ENCODE measurements at places on chromosomes 4 and X.

GRCh38 chr4:86272669-86273068, 87.2 kb downstream of the MAPK10 start:
- no peak for DNase-seq

- DNase-seq, result no peak
Measured at GRCh38 chr4:110653321-110654253, 30.7 kb upstream of the PITX2 start.

DNA sequence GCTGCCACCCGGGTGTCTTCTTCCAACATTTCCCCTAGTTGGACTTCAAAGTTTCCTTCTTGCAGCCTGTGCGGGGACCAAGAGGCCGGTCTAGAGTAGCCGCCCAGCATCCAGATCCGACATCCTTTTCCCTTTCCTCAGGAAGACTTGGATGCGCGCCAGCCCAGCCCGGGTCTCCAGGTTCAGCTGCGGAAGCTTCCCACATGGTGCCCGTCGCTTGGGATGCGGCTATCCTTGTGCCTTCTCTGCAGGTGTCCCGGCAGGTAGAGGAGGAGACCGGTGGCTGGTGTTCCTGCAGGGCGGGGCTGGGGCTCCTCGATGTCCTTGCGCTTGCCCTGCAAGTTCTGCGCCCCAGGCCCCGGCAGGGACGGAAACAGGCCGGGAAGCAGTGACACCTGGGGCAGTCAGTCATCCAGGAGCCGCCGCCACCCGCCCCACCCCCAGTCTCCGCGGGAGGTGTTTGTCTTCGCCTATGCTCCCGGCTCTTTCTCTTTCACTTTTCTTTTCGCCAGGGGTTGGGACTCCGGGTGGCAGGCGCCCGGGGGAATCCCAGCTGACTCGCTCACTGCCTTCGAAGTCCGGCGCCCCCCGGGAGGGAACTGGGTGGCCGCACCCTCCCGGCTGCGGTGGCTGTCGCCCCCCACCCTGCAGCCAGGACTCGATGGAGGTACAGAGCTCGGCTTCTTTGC, at the start of gene IL15:
Gene IL15, plus strand, starts transcription at position 502 of the 689 bp plus-strand sequence. CDS start 82,882 bp downstream, outside the sequence.
- DNase-seq, result peak; percentile 19

- DNase-seq, result no peak
Measured at GRCh38 chrX:69277369-69277990, 112.2 kb upstream of the PJA1 start.

- DNase-seq, result no peak
Measured at GRCh38 chrX:14274691-14275090, 245.0 kb upstream of the GEMIN8 start.

- no peak for DNase-seq
Measured at GRCh38 chr4:40458109-40458508, 123.0 kb downstream of the CHRNA9 start.

- DNase-seq, result no peak
Measured at GRCh38 chr4:39429476-39430334, 23.0 kb downstream of the KLB start.

DNA sequence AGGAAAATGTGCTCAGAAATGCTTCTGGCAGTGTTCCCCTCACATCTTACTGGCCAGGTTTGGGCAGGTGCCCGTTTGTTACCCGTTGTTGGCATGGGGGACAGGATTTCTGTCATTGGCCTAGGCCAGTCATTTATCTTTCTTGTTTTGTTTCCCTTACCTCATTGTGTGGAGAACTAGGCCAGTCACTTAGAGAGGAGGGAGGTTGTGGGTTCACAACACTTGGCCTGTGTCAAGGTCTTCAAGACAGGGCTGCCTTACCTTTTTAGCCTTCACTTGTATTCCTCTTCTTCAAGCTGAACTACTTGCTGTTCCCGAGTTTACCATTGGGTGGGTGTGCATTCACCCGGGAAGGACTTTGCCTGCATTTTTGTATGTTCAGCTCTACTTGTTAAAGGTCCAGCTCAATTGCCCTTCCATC, 17.7 kb downstream of the SNX25 start:
- DNase-seq, result no peak

DNA sequence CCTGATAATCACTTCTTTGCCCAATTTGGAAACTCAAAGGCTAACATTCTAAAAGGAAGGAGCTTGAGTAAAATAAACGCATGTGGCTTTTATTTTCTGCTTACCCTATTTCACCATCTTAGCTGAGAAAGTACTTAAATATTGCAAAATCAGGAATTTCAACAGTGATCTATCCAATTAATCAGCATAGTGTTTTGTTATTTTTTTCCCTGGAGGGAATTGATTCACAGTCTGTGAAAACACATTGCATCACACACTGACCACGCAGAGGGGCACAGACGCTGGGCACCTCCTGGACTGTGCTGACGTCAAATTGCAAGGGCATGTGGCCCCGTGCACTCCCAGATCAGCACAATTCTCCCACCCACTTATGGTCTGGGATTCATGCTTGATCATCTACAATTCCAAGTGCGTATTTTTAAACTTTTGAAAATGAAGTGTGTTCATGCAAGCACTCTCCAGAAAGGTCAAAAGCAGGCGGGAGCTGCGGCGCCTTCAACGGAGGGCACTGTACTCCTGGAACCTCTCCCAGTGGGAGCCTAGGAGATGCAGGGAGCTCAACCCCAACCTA, 320.6 kb upstream of the PPARGC1A start:
- no peak for DNase-seq

GRCh38 chrX:68938244-68939004, 109.6 kb downstream of the EFNB1 start:
- DNase-seq, result no peak

- DNase-seq, result no peak
Measured at GRCh38 chrX:153827016-153827415, 3.3 kb downstream of the PDZD4 start.

GRCh38 chr4:147942729-147943128, 210.8 kb downstream of the ARHGAP10 start:
- DNase-seq, result no peak

GRCh38 chrX:10929747-10930146, 181.4 kb upstream of the HCCS start:
- DNase-seq, result no peak

GRCh38 chr4:68494688-68495087, 47.4 kb downstream of the TMPRSS11E start:
- no peak for DNase-seq

DNA sequence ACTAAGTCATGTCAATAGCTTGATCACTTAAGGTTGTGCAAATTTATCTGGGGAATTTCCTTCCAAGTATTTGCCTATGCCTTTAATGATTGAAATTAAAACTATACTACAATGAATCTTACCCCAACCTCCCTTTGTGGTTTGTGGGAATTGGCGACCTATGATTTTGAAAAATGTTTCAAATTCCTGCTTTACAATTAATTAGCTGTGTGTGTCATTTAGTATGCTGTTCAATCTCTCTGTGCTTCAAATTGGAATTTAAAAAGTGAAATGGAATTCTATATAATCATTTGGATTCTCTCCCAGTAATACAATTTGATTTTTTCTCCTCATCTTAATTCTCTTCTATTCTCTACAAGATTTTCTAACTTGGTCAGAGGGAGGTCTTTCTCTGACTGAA, 2319.5 kb downstream of the ARAP2 start:
- DNase-seq, result no peak

DNA sequence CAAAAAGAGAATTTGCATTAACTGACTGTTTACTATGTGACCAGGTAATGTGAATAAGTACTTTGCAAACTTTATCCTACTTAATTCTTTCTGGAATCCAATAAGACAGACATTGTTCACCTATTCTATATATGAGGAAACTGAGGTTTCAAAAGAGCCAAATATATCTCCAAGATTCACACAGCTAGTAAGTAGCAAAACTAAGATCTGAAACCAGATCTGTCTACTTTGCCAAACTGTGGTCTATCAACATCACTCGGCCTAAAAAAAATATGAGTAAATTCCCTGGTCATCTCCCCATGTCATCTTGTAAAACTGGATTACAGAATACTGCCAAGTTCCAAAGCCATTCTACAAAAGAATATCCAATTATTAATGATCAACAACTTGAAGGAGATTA, 52.8 kb downstream of the ANAPC10 start:
- DNase-seq, result no peak

GRCh38 chrX:106903291-106903824, at the start of gene RIPPLY1:
Gene RIPPLY1, minus strand, starts transcription at chrX:106903341. Its CDS starts 54 bp downstream, at chrX:106903287.
- DNase-seq, result no peak

- no peak for DNase-seq
Measured at GRCh38 chr4:154686838-154687237, 57.0 kb upstream of the LRAT start.

- no peak for DNase-seq
Measured at GRCh38 chrX:130095249-130096030, 14.9 kb downstream of the ELF4 start.

GRCh38 chr4:80912350-80912749, 118.2 kb upstream of the BMP3 start:
- no peak for DNase-seq

GRCh38 chrX:8981723-8982122, 52.2 kb downstream of the FAM9B start:
- no peak for DNase-seq

DNA sequence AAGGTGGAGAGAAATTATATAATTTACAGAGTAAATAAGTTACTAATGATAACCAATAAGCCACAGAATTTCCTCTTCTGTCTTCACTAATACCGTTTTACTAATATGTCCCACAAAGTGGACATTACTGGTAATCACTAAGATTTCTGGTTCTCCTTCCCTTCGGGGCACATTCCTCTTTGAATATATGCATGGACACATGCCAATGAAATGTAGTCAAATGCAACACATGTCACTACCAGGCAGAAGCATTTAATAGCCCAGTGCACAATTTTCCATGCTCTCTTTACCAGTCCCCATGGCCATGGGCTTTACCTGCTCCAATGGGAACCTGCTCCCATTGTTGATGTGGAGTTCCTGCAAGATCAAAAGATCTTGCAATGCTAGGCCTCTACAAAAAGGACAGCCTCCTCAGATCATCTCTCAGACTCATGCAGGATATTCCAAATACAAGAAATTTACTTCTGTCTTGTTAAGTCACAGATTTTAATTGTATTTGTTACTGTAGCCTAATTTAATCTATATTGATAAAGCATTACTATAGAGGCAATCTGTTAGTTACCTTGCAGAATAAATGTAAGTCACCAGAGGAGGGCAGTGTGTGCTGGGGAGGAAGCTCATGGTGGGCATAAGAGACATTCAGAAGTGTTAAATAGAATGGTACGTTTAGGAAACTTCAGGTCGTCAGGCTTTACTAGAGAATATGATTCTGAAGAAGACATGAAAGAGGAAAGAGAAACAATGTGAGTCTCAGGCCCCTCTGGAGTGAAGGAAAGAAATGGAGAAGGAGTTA, 37.1 kb upstream of the INPP4B start:
- DNase-seq, result no peak

DNA sequence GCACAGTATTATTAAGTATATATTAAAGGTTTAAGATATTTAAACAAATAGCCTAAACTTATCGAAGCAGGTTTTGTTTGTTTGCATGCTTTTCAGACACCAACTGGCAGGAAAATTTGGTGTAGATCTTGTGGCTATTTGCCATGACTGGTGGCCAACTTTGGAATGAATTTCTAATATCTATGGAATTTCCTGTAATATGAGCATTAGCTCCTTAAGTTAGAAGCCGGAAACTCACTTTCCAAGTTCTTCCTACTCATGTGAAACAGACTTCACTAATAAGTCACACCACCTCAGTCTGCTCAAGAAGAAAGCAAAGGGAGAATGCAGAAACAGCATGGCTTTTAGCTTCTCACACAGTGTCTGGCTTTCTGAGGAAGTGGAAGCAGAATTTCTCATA, 563.9 kb downstream of the GRXCR1 start:
- DNase-seq, result no peak

DNA sequence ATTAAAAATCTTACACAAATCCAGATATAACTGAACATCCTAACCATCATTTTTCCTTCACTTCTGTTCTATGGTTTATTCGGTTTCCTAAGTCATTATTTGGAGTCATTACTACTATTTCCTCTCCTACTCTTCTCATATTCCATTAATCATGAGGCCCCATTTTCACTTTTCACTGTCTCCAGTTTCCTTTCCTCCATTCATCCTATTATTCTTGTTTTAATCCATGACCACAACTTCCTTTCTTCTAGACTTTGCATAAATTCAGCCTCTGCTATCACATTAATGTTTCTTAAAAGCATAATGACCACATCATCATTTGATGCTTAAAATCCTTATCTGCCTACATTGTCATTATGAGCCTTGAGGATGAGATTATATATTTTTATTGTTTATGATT, 555.0 kb upstream of the NDST4 start:
- DNase-seq, result no peak

DNA sequence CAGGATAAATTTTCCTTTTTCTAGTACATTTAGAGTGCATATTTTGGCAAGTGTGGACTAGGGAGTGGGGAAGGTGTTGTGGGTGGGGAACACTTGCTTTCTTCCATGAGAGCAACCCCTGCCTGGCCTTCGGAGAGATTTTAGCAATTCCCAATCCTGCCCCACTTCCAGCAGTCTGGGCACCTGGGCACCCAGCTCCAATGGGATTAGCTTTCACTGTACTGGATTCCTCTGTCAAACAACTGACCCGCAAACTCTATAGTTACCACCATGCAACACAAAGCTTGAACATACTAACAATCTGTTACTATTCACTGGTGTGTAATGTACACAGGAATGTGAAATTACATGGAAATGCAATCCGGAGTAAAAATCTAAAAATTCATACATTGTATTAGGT, 50.3 kb downstream of the SH3RF1 start:
- no peak for DNase-seq

GRCh38 chrX:153380691-153381090, 20.5 kb downstream of the PNMA6E start:
- DNase-seq, result no peak

- no peak for DNase-seq
Measured at GRCh38 chrX:9324676-9325075, 140.2 kb upstream of the TBL1X start.

- no peak for DNase-seq
Measured at GRCh38 chr4:171639540-171639939, 173.7 kb upstream of the GALNTL6 start.

GRCh38 chr4:173940146-173940545, 343.3 kb downstream of the FBXO8 start:
- DNase-seq, result no peak

DNA sequence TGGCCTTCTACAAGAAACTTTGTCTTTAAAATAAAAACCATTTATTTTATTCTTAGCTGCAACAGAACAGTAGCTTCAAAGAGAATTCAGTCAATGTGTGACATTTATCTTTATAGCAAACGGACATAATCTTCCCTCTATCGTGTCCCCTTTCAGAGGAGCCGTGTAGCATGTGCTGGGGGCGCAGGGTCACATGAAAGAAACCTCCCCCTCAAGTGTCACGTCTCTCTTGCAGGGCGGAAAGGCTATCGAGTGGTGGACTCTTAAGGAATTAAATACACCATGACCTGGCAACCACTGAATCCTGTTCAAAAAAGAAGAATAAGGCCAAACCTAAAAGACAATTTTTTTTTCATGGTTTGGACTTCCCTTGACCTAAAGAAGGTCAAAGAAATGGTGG, 40.2 kb downstream of the ZNF827 start:
- no peak for DNase-seq

- DNase-seq, result no peak
Measured at GRCh38 chr4:139299536-139299935, 1.8 kb upstream of the NAA15 start.

- DNase-seq, result no peak
Measured at GRCh38 chr4:105551965-105552746, at the start of gene ARHGEF38. Gene ARHGEF38, plus strand, starts transcription at chr4:105552620. Its CDS starts 146 bp downstream, at chr4:105552766.

Measured in stimulated activated CD4-positive, alpha-beta T cell treated with anti-CD3 and anti-CD28 coated beads, Interleukin-1b, Interleukin-23, amount 100 ng/mL, for 1 hour (primary cell).